CD4-positive, alpha-beta memory T cell (primary cell): ENCODE measurements at places on chromosomes 1 and 21.

DNA sequence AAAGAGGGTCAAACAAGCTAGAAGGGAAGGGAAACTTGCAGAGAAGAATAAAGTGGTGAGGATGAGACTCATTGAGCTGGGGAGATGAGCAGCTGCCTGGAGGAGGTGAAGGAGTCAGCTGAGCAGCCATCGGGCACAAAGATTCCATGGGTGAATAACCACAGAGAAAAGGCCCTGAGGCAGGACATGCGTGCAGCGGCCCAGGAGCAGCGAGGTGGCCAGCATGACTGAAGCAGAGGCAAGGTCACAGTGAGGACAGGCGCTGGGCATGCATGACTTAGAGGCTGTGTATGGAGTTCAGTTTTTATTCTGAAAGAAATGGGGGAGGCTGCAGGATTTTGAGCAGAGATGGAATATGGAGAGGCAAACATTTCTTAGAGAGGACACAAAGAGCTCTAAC is 24.9 kb downstream of the OLFML2B start:
- DNase-seq: no peak

DNA sequence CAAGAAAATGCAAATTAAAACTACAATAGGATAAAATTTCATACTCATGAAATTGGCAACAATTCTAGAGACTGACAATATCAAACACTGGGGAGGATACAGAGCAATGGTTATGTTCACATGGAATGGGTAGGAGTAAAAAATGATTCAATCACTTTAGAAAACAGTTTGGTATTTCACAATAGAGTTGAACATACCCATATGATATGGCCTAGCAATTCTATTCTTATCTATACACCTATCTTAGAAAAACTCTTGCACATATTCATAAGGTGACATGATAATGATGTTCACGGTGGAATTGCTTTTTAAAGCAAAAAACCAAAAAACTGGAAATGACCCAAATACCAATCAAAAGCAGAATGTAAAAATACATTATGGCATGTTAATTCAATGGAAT is 28.7 kb downstream of the PHC2 start:
- no peak for DNase-seq

- DNase-seq: no peak
Measured at GRCh38 chr21:31078216-31078615, 39.9 kb upstream of the KRTAP19-8 start.

- no peak for DNase-seq
Measured at GRCh38 chr1:67134695-67135094, at the start of gene C1orf141. TSS of gene C1orf141 (minus strand) at chr1:67134970. CDS start at chr1:67127240, 7,730 bp downstream.

DNA sequence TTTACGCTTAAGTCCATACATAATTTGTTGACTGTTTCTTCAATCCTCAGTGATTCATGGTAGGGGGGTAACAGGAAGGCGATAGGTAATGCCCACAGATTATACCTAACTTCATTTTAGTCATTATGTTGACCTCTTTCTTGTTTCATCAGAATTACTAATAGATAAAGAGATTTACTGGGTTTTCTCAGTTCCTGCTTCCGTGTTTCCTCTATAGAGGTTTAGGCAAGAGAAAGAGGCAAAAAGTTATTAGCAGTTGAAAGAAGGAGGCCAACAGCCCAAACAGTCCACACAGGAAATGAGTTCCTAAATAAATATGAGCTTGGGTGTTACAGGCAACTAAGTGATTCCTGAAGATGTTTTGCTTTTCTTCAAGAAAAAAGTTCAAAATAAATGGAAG is 17.9 kb upstream of the CLCA1 start:
- DNase-seq: no peak

GRCh38 chr1:234062166-234062565 is 157.7 kb downstream of the SLC35F3 start:
- no peak for DNase-seq

DNA sequence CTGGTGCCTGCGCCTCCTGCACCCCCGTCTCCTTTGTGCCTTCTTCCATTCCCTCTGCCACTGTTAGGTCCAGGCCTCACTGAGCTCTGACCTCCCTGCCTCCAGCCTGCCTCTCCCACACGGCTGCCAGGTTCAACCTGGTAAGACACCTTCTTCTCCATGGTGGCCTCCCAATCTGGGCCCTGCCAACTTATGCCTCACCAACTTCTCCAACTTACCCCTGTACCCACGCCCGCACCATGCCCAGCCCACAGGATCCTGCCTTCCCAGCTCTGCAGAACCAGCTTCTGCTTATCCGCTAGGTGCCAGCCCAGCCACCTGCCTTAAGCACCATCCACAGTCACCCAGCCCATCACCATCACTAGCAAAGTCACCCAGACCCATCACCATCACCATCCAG is 37.2 kb downstream of the PDE9A start:
- DNase-seq: no peak

GRCh38 chr1:201405484-201405831 is 6.3 kb upstream of the LAD1 start:
- no peak for DNase-seq

DNA sequence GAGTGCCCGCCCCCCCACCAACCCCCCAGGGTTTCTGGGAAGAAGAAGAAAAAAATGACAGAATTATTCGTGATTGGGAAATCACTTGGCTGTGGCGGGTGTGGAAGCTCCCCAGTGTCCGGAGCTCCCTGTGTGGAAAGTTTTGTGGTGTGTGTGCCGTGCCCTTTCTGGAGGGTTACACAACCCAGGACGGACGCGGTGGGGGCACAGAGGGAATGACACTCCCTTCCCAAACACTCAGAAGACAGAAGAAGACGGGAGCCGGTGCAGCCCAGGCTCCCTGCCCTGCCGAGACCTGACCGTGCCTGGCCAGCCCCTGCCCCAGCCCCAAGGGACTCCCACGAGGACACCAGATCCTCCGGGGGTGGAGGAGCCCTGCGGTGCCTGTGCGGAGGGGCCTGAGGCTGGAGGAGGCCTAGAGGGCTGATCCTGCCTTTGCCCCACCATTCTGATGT is 33.0 kb upstream of the ADARB1 start:
- no peak for DNase-seq

GRCh38 chr1:29467989-29468900 is 231.9 kb downstream of the PTPRU start:
- no peak for DNase-seq

DNA sequence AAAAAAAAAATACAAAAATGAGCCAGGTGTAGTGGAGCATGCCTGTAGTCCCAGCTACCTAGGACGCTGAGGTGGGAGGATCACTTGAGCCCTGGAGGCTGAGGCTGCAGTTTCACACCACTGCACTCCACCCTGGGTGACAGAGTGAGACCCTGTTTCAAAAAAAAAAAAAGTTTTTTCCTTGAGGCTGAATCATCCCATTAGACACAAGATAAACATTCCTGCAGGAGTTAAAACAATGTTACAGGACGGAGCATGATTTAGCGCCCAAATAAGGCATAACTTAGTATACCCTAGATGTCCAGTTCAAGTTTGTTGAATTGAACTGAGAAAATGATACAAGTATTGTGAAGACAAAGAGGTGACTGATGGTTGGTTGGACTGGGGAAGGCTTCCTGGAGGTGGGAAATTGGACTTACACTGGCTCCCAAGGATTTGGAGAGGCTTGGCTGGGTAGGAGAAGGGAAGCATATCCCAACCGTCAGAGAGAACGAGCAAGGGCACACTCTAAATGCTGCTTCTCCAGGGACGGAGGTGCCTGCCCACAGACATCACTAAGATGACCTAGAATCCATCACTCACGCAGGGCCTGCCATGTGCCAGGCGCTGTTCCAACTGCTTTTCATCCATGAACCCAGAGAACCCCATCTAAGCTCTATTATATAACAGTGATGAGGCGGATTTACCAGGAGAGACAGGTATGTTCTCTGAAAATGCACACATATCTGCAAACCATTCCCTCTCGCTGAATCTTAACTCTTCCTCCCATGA is 610.6 kb downstream of the KIF26B start:
- no peak for DNase-seq

- DNase-seq: no peak
Measured at GRCh38 chr1:15934211-15935055, 41.5 kb downstream of the ZBTB17 start.

DNA sequence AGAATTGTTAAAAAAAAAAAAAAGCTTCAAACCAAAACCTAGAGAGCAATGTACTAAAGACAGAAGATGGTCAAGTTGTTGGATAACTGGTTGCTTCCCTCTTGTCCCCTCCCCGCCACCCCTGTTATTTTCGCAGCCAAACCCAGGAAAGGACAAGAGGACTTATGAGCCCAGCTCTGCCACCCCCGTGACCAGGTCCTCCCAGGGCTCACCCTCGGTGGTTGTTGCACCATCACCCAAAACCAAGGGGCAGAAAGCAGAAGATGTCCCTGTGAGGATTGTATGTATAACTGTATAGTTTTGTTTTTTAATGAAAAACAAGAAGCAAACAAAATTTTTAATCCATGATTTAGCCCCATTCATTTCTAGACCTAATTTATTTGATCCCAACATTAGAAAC is 69.4 kb downstream of the VPS26C start:
- no peak for DNase-seq

- no peak for DNase-seq
Measured at GRCh38 chr1:201096977-201097856, 15.0 kb downstream of the CACNA1S start.

DNA sequence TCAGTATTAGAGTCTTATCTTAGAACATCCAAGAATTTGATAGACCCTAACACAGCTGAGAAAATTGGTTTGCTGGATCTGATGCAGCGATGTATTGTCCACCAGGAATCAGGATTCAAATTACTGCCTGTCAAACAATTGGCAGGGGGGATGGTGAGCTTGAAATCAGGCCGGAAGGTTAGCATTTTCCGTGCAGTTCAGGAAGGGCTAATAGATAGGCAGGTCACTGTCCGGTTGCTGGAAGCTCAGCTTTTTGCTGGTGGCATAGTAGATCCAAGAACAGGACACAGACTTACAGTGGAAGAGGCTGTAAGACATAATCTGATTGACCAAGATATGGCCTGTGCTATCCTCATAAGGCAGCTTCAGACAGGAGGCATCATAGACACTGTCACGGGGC is 127.2 kb downstream of the MACF1 start:
- no peak for DNase-seq

- DNase-seq: no peak
Measured at GRCh38 chr1:183361081-183361480, 57.1 kb downstream of the NMNAT2 start.

DNA sequence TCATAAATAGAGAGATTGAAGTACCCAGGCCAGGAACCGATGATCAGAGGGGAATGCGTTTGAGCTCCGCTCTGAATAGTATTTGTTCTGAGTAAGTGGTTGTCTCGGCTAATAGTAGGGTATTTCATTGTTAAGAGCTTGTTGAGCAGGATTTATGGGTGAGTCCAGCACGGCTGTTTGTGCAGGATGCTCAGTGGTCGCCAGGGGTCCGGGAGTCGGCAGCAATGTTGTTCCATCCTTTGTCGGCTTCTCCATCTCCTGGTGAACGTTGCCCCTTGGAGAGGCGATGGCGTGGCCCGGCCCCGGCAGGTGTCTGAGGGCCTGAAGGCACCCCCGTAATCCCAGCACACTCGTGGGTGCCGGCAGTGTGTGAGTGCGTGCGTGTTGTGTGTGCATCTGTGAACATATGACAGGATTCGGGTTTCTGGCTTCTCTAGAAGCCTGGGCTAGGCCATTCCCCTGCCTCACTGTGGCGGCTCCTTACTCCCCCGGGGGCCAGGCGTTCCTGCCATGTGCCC is 160.8 kb upstream of the ARHGEF16 start:
- no peak for DNase-seq

DNA sequence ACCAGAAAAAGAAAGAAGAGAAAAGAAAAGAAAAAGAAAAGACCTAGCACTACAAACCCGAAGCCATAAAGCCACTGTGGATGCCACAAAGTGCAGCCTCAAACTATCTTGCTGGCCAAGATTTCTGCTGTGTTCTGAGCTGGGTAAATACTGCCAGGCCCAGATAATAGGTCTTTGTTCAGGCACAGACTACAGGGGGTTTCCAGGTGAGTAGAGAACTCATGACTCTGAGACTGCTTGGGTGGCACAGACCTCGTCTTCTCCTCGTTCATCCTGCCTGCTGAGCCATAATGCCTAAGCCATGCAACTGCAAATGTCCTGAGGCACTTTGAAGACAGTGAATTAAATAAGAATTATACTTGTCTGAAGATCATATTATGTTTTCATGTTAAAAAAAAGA is 651.8 kb downstream of the LMO4 start:
- DNase-seq: no peak

DNA sequence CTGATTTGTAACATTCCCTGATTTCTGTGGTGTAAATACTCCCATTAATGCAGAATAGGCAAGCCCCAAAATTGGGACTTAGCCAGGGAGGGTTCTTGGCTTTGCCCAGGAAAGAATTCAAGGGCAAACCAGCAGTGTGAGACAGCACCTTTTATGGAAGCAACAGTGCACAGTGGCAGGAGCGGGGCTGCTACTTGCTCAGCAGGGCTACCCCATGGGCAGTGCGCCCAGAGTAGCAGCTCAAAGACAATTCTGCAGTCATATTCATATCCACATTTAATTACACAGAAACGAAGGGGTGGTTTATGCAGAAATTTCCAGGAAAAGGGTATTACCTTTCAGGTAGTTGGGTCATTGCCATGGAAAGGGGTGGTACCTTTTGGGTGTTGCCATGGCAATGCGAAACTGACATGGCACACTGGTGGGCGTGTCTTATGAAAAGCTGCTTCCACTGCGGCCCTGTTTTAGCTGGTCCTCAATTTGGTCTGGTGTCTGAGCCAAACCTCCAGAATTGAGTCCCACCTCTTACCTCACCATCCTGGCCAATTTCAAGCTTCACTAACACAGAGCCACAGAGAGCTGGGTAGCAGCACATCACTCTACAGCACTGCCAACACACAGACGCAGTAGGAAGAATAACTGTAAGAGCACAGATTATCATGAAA is 35.9 kb downstream of the FHAD1 start:
- no peak for DNase-seq

GRCh38 chr1:156571261-156571852 is 1.0 kb downstream of the IQGAP3 start:
- no peak for DNase-seq

DNA sequence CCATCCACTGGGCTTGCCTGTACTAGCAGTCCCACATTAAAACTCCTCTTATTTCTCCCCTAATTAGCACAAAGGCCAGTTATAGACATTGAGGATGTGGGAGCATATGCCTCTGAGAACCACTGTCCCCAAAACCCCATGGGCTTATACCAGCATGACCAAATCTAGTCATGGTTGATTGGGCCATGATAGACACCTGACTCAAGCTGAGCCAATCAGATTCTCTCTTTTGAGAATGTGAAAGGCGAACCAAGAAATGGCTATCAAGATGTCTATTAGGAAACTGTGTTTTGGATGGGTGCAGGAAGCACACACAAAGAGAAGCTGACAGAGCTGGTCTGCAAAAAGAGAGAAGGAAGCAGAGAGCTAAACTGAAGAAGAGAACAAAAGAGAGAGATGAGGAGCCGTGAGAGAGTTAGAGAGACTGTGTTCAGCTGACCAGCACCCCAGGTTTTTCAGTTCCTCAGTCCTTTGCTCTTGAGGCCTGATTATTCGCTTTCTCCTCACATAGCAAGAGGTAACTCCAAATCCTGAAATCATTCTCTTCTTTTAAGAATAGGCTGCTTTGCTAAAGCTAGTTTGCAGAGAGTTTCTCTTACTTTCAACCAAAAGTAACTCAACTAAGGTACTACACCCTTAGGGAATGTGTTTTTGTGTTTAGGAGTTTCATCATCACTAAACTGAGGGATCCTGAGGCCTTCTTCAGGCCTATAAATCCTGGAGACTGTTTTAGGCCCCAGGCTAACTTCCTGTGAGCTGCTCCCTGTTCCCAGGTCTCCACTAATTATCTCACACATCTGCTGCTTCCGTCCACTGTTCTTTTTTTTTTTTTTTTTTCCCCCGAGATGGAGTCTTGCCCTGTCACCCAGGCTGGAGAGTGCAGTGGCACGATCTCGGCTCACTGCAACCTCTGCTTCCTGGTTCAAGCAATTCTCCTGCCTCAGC is 7.9 kb upstream of the TIPRL start:
- no peak for DNase-seq
